Fibroblast of skin of scalp (primary cell): ENCODE measurements at places on chromosomes 4 and X.

DNA sequence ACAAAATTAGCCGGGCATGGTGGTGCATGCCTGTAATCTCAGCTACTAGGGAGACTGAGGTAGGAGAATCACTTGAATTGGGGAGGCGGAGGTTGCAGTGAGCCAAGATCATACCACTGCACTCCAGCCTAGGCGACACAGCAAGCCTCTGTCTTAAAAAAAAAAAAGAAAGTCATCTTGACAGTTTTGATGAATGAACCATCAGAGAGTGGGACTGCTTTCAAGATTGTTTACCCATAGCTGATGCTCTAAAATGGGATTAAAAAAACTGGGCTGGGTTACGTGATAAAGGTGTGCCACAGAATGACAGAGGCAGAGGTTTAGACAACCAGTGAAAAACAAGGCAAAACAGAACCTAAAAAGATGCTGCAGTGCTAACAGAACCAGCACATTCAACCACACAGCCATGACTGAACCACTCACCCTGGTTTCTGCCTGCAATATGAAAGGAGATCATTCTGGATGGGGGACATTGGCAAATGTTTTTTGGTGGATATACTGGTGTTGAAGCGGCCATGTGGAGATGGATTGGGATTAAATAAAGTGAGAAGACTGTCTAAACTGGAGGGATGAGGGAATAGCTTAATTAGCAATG lies 22.2 kb downstream of the GPAT3 start:
- DNase-seq = no peak

DNA sequence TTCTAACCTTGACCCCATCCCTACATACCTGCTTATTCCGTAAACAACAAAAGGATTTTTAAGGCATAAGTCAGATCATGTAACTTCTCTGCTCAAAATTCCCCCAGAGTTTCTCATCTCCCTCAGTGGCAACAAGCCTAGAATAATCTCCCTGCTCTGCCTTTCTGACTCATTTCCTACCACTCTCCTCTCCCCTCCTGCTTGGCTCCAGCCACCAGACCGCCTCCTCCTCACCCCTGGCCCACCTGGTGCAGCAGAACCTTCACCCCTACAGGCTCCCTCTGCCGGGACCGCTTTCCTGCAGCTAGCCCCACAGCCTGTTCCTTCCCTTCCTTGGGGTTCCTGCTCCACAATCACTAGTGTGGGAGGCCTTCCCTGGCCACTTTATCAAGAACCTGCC lies 32.1 kb downstream of the TSPAN5 start:
- DNase-seq = peak; percentile 83

- DNase-seq = peak; percentile 20
Measured at GRCh38 chrX:63784902-63785707, at the start of gene ARHGEF9. Gene ARHGEF9 (minus strand): TSS chrX:63785214. CDS start chrX:63785145, 69 bp downstream.

GRCh38 chrX:115581759-115582615 lies 21.0 kb downstream of the PLS3 start:
- DNase-seq = no peak

GRCh38 chr4:172734555-172734954 lies 434.1 kb upstream of the GALNT7 start:
- DNase-seq = no peak

GRCh38 chrX:49058794-49059193 lies at the start of gene CCDC120:
Gene CCDC120 (plus strand): TSS chrX:49058999. CDS start chrX:49062042, 3,043 bp downstream.
- no peak for DNase-seq
